ENCODE measurements at places on chromosomes 1 and 21.

DNA sequence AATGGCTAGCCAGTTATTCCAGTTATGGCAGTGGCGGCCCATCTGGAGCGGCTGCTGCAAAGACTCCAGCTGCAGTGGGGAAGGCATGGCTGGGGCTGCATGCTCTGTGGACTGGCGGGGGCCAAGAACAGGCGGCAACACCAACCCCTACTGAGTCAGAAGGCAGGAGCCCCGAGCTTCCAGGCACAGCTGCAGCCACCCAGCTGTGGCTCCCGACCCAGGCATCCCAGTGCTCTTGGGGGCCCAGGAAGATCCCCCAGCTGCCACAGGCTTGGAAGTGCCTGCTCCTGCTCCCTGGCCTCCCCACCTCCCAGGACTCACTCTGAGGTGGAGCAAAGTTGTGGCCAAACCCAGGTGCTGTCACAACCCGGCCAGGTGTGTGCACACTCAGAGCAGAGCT, 317.0 kb upstream of the RRP15 start:
- no peak for DNase-seq

DNA sequence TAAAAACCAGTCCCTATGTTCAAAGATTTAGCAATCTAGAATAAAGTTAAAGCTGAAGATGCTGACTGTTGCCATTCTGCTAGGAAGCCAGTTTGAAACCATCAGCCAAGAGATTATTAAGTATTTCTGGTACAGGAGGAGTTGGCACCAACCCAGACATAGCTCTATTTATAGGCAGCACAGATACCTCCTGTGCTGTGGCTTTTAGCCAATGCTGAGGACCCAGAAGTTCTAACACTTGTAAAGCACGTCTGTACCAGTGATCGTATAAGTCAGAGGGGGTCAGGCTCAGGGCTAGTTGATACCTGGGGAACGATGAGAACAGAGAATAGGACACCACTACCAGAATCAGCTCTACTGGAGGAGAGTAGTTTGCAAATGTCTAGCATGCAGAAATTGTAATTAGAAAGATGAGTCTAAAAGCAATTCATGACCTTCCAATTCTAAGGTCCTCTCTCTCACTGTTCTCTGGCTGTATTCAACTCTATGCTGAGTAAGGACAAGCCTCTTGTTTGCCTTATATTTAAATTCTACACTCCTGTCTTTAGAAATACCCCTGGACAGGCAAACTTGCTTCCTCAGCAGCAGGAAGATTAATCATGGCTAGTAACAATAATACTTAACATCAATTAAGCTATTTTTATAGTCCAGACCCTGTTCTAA, 96.8 kb upstream of the PALMD start:
- DNase-seq, result no peak

DNA sequence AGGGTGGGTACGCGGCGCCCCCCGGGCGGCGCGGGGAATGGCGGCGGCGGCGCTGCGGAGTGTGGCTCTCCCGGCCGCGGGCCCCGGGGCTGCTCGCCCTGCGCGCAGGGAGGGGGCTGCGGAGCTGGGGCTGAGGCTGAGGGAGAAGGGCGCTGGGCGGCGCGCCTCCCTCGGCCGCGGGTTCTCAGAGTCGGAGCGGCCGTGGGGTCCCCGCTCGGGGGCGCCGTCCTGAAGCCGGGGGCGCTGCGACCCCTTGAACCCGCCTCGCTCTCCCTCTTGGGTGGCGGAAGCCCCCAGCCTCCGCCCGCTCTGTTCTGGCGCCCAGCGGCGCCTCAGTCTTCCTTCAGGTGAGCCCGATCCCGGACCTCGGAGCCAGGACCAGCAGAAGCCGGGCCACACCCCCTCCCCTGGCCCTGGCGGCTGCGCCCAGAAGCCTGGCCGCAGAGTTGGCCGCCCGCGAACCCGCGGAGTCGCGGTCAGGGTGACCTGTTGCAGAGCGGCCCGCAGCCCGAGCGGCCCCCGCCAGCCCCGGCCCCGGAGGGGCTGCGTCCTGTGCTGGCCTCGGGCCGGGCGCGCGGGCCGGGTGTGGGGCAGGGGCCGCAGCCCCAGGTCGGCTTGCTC, 532 bp downstream of the RALGPS2 start:
- DNase-seq, result peak; percentile 3

GRCh38 chr1:206013026-206013795, 10.0 kb upstream of the RAB7B start:
- no peak for DNase-seq

DNA sequence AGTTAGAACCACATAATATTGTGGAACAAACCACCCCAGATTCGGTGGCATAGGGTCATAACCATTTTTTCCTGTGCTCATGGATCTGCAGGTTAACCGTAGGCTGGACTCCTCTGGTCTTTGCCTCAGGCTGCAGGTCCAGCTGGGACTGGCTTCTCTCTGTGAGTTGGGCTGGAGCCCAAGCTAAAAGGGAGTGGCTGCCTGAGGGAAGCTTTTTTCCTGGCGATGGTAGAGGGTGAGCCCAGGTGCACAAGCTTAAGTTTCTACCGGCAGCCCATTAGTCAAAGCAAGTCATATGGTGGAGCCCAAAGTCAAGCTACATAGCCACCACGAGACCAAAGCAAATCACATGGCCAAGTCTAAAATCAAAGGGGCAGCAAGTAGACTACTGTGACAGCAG, 13.8 kb downstream of the EPHX4 start:
- DNase-seq, result no peak

GRCh38 chr1:173409613-173410012, 67.5 kb upstream of the PRDX6 start:
- DNase-seq, result no peak

GRCh38 chr1:30008998-30009657, 714.3 kb downstream of the MATN1 start:
- DNase-seq, result no peak

DNA sequence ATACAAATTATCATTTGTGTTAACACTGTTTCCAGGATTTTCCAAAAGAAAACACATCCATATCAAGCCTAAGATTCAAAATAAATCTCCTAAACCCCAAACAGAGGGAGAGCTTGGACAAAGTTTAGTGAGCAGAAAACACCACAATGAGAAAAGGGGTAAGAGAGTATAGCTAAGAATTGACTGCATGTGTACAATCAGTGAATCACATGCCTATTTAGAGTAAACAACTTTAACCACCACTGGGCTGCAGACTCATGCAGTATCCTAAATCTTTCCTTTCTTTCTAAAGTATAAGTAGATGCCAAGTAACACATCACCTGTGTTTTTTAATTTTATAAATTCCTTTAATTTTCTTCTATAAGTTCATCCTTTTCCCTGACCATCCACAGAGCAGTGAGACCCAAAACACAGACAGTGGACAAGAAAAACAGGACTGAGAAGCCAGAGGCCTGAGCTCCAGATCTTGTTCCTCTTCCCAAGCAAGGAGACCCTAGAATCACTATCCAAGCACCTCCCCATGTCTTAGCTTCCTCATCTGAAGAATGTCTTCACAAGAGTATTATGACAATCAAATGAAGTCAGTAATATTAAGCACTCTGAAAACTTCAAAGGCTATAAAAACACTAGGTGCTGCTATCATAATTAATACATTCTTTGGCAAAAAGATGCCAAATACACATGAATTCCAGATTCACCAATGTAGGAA, 93.1 kb downstream of the VAV3 start:
- no peak for DNase-seq

DNA sequence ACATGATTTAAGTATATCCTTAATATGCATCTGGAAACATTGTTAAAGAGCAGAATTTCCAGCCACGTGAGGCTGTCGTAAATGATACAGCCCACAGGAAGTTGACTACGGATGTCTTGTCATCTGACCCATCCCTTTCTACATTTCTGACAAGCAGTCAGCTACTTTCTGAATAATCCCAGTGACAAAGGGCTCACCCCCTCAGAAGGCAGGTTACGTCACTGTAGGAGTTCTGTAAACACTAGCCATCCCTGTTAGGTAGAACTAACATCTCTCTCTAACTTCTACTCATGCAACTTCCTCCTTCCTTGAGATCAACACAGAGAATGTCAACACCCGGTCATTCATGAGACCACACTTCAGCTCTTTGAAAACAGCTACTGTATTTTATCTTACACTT, 259.2 kb downstream of the GREM2 start:
- no peak for DNase-seq

DNA sequence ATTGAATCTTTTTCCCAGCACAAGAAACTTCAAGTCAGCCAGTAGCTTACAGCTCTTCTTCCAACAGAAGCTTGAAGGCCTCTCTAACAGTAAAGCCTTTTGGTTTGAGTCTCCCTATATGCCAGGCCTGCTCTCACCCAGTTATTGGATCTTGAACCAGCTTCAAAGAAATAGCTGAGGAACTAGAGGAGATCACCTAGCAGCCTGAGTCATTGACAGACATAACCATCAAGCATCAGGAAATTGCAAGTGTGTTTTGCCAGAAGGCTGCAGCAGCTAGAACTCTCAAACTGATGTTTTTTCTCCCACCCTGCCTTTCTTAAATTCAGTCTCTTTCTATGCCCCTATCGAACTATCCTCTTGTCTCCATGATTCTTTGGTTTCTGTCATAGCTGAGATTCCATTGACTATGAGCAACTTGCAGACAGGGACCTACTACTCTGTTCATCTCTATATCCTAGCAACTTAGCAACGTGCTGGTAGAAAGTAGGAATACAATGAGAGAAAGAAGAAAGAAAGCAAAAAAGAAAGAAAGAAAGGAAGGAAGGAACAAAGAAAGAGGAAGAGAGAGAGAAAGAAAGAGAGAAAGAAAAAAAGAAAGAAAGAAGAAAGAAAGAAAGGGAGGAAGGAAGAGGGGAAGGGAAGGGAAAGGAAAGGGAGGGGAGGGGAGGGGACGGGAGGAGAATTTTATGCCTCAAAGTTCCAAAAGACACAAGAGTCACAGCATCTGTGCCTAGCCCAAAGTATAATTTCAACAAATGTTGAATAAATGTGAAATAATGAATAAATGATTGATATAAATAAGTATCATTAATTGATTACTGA, 60.0 kb upstream of the FGGY start:
- no peak for DNase-seq

DNA sequence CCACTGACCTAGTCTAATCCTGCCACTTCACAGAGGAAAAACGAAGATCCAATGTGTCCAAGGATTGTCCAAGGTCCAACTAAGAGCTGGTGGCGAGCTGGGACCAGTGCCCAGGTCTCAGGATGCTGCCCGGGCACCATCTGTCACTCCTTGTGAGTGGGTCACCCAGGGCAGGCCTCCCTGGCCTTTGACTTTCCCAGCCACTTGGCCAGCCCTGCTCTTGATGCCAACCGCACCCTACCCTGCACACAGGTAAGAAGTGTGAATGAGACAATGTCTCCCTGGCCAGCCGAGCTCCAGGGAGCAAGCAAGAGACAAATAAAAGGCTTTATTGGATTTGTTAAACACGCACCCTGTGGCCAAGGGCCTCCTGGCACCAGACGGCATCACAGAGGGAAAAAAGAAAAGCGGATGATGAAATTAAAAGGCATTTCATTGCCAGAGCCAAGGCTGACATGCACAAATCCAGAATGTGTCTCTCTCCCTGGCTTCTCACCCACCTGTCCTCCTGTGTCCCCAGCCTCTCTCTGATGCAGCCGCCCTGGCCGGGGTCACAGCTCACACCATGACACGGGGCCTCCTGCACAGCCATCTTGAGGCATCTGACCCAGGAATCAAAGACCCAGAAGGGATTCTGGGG, 72.8 kb downstream of the CAMK2N1 start:
- DNase-seq, result no peak

DNA sequence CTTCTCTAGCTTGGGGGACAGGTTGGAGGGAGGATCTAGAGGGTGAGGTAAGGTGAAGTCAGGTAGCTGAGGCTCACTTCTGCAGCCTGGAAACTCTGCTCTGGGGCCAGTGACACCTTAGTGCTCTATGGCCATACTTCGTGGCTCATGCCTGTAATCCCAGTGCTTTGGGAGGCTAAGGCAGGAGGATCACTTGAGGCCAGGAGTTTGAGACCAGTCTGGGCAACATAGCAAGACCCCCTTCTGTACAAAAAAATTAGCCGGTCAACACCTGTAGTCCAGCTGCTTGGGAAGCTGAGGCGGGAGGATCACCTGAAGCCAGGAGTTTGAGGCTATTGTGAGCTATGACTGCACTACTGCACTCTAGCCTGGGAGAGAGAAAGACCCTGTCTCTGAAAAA, 5.8 kb downstream of the LMNA start:
- no peak for DNase-seq

DNA sequence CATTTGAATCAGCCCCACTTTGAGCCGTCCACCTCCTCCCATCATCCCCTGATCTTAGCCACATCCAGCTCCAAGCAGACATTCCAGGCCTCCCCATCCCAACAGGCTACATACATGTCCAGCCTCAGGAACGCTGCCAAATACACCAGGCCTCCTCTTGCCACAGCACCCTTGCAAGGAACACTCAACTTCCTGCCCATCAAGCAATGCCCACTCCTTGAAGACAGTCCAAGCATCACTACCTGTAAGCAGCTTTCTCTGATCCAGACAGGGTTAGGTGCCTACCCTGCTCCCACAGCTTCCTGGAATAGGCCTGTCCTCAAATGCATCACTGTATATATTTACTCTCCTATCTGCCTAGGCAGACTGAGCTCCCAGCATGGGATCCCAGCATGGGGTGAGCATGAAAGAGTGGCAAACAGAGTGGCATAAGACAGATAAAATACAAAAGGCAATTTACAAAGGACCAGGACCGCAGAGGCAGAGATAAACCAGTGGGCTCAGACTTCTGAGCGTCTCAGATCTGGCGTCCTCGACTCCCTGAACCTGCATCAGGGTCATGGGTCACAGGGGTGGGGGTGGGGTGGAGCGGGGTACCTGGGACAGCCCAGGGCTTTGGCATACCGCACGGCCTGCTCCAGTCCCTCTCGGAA, 816 bp downstream of the HYI start:
- DNase-seq, result no peak

DNA sequence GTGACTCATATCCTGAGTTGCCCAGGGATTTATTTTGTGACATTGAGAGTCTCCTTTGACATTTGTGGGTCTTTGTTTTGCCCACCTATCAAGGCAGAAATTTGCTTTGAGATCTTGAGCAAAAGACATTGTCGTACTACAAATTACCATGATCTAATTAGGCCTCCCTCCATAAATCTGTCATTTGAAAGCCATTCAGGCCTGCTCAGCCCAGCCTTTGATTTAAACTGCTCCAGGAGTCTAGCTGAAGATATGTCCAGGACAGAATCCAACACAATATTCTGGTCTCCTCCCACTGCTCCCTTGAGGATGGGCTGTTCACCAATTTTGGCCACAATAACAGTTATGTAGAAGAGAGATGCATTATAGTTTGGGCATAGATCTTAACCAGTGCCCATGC, 86.7 kb downstream of the PROX1 start:
- no peak for DNase-seq

DNA sequence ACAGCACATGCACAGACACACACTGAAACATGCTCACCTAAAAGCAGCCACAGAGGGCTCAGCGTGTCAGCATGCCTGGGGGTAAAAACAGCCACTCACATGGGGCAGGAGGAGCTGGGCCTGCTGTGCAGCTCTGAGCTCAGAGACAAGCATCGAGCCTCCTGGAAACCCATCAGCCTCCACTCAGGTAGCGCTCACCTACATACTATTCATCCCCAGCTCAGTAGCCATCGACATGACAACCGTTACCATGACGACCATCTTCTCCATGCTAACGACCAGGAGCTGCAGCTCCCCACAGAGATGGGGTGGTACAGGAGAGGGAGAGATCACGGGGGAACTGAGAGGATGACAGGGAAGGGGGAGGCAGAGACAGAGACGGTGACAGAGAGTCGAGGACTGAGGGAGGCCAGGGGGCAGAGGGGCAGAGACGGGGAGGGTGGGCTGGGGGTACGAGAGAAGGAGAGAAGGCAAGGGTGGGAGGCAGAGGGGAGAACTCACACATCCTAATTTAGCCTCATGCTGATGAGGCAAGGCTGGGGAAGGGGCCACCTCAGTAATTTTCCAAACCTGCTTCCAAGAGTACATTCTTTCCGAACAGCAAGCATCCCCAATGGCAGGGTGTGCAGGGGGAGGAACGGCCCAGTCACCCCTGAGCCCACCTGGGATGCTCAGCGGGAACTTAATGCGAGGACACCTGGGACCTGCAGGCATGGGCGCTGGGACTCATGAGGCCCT, 28.4 kb downstream of the SDC3 start:
- no peak for DNase-seq

All from stimulated activated CD4-positive, alpha-beta T cell treated with anti-CD3 and anti-CD28 coated beads, Interleukin-4, amount 100 ng/mL, for 48 hours (primary cell).